Fibroblast of lung (primary cell): ENCODE measurements at places on chromosomes 16 and 17.
A peak's percentile ranks its signal among the peaks of the same experiment; 100 is the strongest.

- no peak for DNase-seq
These were observed 15.0 kb downstream of the C16orf46 start for GRCh38 chr16:81061871-81062608.

DNA sequence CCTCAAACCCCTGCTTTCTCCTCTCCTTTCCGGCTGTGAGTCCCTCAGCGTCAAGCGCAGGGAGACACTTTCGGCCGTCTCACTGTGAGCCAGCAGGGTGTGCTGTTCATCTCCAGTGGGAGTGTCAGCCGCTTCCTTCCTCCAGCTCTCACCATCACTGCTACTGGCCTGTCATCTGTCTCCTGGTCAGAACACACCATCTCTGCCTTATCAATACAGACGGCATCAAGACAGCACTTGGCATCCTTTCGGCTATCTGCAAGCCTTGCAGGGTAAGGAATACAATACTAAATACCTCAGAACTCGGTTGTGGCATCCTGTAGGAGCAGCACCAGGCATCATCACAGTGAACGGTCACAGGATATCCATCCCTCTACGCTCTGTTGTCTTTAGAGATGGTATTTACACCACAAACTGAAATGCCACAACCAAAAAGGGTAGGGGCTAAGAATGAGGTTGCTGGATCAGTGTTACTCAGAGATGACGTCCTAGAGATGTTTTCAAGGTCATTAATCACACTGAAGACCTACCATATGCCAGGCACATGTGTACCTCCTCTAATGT, 20.7 kb upstream of the CMTM4 start:
- peak; percentile 84 for DNase-seq

DNA sequence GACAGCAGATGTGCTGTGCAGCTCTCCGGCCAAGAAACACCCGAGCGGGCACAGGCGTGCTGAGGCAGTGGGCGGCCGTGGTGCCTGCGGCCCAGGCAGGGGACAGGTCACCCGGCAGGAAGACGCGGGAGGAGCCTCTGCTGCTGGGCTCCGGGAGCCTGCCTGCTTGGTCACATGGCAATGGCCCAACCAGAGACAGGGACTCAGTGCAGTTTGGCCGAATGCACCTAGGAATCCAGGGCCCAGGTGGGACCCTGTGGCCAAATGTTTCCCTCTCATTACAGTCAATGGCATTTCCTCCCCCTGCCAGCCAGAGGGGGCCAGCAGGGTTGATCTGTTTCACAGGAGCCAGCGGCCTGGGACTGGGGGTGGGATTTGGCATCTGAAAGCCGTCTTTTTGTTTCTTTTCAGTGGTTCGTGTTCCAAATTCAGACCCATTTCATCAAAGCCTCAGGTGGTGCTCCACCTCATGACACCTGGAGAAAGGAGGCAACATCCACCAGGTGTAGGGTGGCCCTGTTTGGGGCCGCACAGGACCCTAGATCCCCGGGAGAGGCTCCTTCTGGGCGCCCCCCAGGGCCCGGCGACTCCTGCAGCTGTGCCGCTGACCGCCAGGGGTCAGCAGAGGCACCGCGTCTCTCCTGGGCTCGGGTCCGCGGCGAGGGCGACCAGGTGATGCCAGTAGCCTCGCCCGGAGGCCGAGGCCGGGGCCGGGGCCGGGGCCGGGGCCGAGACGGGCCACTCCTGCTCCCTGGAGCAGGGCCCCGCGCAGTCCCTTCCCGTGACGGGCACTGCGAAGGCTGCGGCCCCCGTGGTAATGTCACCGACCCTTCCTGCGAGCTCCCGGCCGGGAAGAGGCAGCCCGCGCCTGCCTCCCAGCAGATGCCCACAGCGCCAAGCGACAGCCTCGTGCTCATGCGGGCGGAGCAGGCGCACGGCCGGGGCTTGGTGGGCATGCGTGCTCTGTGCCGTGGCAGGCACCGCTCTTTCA, 118.5 kb downstream of the C16orf78 start:
- DNase-seq, result no peak

DNA sequence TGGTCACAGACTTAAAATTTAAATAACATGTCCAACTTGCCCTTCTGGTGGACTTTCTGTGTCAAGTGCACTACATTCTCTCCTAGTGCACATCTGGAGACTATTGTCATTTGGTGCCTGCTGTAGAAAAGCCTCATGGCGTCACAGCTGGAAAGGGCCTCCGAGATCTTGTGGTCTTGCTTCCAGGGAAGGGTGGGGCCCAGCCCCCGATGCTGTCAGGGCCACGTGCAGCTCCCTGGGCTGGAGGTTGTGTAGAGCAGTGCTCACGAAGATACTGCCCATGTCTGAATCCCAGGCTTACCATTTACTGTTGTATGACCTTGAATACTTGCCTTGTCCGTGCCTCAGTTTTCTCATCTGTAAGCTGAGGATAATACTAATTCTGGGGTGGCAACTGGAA, 6.8 kb upstream of the MPRIP start:
- no peak for DNase-seq

DNA sequence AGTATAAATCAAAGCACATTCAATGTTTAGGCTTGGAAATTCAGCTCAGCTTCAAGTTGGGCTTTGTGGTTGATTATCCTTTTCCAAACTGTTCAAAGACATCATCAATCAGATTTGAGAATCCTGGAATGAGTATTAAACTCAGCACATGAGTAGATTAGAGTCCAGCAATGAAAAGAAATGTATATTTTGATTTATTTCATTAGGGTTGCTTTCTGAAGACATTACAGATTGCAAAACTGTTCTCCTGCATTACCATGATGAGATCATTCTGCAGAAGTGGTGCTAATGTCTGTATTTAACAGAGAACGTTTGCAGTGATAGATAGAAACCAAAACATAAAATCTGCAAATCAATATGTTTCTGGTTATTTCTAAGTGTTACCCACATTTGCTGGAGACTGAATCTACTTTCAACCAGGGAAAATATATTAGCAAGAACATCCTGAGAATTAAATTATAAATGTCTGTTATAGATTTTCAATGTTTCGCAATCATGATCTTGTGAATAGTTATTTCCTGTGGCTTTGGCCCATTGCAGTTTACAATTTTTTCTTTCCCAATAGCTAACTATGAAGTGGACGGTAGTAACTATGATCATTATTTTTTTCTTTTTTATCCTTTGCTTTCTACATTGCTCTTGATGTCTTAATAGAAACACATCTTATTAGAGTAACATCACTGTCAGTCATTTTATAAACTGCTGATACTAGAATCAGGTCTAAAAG, 1125.7 kb upstream of the GOT2 start:
- DNase-seq, result peak; percentile 64

- peak; percentile 71 for DNase-seq
These were observed 5.0 kb upstream of the ADGRG1 start for GRCh38 chr16:57623251-57624043.

GRCh38 chr17:11296994-11297393, 56.0 kb downstream of the SHISA6 start:
- no peak for DNase-seq

DNA sequence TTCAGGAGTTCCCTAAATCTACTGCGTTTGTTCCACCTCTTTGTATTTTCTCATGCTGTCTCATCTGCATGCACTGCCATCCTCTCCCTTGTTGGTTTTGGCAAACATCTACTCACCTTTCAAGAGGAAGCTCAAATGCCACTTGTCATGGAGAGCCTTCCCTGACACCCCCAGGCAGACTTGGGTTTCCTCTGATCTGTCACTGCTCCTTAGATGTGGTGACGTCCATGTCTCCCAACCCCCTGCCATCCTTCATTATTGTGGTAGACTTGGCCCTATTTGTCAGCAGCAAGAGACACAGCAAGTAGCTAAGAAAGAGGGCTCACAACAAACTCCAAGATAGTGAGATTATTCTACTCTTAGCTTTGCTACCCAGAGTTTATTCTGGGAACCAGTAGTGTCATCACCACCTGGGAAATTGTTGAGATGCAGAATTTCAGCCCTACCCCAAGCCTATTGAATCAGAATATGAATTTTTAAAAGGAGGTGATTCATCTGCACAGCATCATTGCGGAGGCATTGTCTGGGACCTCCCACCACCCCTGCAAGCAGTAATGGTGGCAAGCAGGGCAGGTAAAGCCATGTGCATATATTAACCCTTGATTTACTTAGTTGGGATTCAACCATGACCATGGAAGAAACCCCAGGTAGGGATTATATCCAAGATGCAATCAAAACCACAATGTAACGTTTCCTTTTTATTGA, 248.9 kb downstream of the SHISA9 start:
- DNase-seq, result no peak

- no peak for DNase-seq
These were observed 40.0 kb upstream of the HLF start for GRCh38 chr17:55224746-55225145.

DNA sequence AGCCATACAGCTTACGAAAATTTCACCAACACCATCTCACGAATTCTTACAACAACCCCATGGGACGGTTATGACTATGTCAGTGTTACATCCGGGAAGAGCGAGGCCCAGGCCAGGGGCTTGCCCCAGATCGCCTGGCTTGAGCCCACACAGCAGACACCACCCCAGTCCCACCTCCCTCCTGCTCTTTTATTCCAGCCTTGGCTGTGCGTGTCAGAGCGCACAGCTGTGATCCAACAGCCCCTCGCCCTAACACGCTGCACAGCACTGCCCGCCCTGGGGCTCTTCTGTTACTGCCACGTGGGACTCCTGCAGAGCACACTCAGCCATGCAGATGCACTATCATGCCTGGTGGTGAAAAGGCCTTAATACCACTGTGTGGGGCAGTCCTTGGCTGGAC, 127.9 kb downstream of the ENGASE start:
- DNase-seq, result no peak

DNA sequence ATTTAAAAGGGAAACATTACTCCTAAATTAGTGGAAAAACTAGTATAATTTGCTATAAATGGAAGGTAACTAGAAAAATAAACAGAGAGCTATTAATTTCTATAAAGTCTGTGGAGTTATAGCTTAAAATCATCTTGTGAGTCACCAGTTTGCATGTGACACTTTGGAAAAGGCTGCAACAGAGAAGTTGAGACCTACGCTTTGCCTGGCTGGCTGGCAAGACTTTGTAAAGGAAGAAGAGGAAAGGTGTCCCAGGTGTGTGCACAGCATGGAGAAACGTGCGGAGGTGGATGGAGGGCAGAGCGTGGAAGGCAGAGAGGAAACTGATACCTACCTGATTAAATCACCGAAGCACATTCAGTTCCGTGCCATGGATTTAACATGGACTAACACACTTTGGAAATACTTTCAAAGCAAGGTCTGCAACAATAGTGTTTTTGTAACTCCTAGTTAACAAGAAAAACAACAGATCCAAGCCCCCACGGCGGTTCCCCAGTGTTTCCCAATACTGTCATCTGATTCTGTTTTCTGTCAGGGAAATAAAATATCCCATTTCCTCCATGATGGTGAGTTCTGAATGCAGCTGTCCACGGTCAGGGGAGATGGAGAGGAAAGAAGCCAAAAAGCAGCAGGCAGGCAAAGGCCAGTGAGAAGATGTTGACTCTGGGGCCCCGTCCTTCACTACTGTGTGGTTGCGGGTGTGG, 134.8 kb downstream of the XYLT1 start:
- DNase-seq, result no peak

DNA sequence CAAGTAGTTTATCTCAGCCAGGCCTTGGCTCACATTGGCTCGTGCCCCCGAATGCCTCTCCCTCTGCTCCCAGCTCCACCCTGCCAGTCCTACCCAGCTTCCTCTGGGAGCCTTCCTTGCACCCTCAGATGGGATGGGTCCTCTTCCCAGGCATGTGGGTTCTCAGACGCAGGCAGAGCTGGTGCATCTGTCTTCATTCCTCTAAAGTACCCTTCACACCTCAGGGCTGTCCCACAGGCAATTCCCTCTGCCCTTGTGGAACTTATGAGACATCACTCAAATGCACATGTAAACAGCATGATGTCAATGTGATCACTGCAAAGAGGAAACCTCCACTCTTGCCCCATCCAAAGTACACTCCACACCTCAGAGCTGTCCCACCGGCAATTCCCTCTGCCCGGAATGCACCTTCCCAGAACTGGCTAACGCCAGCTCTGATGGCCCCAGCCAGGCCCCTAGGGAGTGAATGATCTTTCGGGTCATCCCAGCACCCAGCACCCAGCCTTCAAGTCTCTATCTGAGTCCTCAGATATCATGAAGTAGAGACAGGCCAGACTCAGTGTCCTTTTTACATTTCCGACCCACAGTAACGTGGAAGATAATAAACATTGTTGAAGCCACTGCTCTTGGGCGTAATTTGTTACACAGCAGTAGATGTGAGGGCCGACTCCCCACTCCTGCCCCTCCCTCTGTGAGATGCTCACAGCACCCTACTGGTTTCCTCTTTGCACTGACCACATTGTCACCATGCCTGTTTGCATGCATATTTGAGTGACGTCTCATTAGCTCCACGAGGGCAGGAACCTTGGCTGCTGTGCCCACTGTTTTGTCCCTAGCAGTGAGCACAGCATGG, 85.4 kb downstream of the N4BP1 start:
- no peak for DNase-seq

DNA sequence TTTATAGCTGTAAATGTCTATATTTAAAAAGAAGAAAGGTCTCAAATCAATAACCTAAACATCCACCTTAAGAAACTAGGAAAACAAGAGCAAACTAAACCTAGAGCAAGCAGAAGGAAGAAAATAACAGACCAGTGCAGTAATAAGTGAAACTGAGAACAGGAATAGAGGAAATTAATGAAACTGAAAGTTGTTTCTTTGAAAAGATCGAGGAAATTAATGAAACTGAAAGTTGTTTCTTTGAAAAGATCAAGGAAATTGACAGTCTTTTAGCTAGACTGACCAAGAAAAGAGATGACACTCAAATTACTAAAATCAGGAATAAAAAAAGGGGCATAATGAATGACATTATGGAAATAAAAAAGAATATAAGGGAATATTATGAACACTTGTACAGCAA, 46.4 kb downstream of the SLFN5 start:
- no peak for DNase-seq

GRCh38 chr16:51854401-51854951, 692.5 kb downstream of the TOX3 start:
- no peak for DNase-seq

GRCh38 chr16:74999219-74999608, 390 bp downstream of the ZNRF1 start:
- DNase-seq, result no peak

DNA sequence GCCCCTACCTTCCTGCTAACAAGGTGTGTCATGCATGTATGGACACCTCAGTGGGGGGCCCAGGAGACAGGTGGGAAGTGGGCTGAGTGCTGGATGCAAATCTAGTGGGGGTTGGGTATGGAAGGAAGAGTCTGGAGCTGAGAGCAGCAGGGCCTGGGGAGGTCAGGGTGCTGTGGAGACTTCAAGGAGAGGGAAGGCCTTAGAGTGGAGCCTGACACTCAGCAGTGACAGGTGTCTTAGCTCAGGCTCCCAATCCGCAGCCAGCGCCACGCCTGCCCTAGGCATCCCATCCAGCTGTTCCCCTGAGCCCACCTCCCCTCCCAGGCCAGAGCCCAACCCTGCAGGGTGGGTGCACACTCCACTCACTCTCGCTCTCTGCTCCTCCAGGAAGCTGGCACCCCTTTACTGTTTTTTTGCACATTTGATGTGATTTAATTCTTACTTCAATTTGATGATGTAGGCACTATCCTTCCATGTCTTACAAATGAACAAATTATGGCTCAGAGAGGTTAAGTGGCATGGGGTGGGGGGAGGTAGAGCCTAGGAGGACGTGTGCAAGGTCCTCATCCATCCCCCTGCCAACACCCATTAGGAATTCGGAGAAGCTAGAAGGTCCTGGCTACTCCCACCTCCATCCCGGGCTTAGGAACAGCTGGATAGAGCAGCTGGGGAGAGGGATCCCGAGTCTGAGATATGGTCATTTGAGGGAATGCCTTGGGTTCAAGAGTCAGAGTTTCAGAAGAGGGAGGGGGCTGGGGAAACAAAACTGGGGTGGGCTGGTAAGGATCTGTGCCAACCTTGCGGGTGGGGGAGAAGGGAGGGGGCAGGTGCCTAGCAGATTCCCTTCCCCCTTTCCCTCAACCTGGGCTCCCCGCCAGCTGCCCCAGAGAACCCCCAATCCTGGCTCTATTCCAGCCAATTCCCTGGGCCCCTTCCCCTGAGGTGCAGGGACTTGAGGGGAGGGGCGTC, 2.1 kb downstream of the FAM171A2 start:
- DNase-seq, result no peak
